ENCODE measurements at places on chromosomes 1 and 21.

DNA sequence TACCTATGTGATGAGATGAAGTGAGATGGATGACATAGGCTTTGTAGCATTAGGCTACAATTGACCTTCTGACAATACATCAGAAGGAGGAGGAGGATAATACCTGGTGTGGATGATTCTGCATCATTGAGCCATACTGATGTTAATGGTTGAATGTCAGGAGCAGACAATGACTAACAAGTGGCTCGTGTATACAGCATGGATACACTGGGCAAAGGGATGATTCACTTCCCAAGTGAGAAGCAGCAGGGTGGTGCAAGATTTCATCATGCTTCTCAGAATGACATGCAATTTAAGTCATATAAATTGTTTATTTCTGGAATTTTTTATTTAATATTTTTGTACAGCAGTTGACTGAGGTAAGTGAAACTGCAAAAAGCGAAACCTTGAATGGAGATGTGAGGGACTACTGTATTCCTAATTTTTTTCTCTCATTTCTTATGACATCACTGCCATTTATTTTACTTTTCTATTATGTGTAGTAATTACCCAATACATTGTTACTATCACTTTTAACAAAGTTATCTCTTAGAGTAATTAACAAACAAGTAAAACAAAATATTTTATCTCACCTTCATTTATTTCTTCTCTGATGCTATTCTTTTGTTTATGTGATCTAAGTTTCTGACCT lies 34.4 kb upstream of the COP1 start:
- no peak for DNase-seq

DNA sequence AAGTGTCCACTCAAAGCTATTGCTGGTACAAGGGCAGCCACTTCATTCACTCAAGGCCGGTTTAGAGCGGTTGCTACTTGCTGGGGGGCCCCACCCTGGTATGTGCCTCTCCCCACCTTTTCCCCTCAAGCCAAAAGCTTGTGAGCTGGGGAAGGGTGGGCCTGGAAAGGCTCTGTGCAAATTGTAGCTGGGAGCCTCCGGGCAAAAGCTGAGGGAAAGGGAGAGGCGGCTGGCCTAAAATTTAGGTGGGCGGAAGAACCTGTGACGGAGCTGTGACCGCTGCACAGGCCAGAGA lies 306 bp upstream of the SH3D21 start:
- DNase-seq, result no peak

DNA sequence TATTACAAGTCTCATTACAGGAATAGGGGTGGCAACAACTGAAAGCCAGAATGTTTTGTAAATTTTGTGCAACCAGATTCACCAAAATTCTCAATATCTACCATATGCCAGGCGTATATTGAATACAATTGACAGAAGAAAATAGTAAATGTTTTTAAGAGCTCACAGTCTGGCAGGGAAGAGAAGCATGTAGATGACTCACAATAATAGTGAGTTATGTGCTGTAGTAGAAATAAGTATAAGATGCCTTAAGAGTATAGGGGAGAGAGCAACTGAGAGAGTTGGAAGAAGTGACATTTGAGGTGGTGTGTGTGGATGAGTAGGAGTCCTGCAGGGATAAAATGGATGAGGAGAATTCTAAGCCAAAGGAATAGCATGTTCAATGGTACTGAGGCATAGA lies 170.5 kb upstream of the FGGY start:
- no peak for DNase-seq

DNA sequence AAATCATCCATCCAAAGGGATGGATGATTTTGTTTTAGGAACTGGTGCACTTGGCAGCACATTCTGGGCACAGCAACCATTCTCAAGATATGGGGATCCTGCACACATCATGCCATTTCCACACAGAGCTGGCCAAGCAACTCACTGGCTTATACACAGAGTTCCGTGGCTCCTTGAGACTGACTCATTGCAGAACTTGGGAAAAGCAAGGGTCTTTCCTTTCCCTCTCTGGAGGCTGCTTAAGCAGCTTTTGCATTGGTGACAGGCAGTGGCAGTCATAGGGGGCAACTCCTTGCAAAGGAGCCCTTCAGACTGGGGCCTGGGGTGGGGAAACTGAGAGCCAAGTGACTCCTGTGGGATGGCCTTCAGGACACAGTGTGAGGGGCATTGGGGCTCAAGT lies 1.9 kb upstream of the MAD2L2 start:
- no peak for DNase-seq

DNA sequence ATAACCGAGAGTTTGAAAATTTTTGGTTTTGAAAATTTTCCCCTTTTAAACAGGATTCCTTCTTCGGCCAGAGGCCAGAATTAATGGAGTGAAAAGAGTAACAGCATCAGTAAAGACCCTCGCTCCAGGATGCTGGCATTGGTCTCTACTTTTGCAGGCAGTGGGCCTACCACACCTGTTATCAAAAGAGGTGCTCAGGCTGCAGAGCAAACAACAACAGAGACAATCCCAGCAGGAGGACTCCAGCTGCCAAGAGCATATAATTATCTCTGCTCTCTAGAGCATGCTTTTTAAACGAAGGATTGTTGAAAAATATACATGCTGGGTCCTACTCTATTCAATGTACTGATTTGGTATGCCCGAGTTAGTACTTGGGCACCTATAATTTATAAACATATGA lies 1048.5 kb downstream of the PLA2G4A start:
- DNase-seq, result no peak

- no peak for DNase-seq
Observed at GRCh38 chr1:231124746-231125145, 37.1 kb upstream of the TRIM67 start.

- no peak for DNase-seq
Observed at GRCh38 chr1:215878843-215879242, 311.7 kb downstream of the KCTD3 start.

- DNase-seq, result no peak
Observed at GRCh38 chr1:231639819-231640218, 13.2 kb downstream of the DISC1 start.

DNA sequence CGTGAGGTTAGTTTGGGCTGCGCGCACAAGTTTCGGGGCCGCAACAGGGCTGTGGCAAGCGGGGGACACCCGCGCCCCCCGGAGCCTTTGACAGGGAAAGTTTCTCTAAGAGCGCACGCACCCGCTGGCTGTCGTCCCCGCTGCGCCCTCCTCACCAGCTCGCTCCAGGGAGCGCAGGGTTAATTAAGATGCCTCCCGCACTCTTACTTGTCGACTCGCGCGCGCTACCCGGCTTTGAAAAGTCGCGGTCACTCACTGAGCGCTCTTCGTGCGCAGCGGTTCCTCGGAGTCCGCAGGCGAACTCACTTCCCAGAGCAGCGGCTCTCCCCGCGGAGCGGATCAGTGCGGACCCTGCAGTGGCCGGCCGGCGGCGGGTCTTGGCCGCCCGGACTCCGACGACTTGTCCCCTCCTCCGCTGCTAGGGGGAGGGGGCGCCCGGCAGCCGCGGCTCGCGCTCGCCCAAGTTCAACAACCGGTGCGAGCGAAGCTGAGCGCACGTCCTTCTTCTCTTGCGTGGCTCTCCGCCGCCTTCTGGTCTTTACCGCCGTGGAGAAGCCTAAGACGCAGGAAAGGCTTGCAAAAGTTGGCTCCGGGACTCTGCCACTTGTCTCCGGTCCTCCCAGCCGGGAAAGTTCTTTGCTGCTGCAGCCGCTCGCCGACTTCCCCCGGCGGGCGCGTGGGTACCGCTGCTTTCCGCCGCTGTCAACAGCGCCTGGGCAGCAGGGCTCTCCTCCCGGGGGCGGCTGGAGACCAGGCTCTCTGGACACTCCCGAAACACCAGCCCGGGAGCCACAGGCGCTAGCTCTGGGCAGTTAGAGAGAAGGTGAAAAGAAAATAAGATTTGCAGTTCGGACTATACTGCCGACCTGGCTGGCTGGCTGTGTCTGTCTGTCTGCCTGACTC lies 506 bp downstream of the JUN start:
- DNase-seq, result peak; percentile 11

DNA sequence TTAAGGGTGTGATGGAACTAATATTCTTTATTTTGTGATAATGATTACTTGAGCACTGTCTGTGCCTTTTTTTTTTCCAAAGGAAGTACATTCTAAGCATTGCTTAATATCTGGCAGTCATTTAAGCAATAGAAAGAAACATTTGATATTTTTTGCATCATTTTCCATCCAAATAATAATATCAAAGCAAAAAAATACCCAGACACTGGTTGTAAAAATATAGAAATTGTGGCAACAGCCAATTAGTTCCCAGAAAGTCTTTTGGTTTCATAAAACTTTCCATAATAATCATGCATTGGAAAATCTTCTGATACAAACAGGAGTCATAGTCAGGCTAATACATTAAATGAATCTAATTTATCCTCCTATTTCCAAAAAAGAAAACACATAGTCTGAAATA lies 629.3 kb upstream of the ADAMTS5 start:
- no peak for DNase-seq

GRCh38 chr1:170730438-170730837 lies 66.5 kb downstream of the PRRX1 start:
- no peak for DNase-seq

- DNase-seq, result no peak
Observed at GRCh38 chr1:203661572-203661971, 34.9 kb downstream of the ATP2B4 start.

DNA sequence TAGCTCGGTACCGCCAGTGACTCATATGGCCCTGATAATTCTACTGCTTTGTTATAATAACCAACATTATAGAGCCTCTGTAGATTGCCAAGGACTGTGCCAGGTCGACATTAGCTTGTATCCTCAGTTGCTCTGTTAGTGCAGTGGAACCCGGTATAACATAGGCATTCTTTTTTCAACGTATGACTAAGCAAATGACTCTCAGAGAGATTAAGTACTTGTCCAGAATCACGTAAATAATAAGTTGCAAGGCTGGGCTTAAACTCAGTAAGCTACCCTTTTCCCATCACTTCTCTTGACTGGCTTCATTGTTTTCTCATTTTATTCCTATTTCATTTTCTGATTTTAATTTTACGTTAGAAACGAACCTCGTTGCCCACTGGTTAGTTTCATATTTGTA lies 85.1 kb downstream of the UBE4B start:
- DNase-seq, result no peak

GRCh38 chr1:59409986-59410385 lies 113.1 kb downstream of the FGGY start:
- DNase-seq, result no peak

GRCh38 chr1:220994671-220995070 lies 115.4 kb downstream of the HLX start:
- no peak for DNase-seq

GRCh38 chr1:95257758-95258157 lies 23.7 kb downstream of the RWDD3 start:
- DNase-seq, result no peak

- DNase-seq, result no peak
Observed at GRCh38 chr1:168498956-168499687, 44.7 kb downstream of the XCL2 start.

- no peak for DNase-seq
Observed at GRCh38 chr1:151783796-151784195, 6.5 kb downstream of the TDRKH start.

DNA sequence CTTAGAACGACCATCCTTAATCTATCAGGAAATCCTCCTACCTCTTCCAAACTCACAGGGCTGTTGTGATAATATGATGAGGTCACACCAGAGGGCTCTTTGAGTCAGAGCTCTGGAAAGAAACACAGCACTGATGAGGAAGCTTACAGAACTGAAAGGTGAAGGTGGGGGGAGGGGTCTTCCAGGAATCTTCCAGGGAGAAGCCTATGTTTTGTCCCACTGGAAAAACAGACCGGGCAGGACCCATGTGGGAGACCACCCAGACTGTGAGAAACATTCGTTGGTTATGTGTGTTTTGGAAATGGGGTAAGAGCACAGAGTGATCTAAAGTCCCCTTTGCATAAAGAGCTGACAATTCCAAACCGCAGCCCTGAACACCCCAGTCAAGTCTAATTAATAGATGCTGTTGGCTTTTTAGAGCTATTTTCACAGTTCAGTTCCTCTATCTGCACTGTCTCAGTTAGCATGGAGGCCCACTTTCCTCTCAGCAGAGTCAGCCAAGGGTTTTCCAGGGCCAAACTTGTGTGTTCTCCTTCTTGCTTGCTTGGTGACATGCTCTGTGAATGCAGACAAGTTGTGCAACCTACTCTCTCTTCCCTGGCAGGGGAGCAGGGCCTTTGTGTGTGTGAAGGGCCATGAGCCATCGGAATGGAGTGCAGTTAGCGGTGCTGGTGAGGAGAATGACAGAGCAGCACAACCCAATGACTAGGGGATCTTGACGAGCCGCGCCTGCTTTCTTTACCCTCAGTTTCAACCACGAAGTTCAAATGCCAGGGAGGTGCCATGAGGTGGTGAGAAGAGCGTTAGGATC lies 12.3 kb downstream of the PHLDA3 start:
- no peak for DNase-seq

DNA sequence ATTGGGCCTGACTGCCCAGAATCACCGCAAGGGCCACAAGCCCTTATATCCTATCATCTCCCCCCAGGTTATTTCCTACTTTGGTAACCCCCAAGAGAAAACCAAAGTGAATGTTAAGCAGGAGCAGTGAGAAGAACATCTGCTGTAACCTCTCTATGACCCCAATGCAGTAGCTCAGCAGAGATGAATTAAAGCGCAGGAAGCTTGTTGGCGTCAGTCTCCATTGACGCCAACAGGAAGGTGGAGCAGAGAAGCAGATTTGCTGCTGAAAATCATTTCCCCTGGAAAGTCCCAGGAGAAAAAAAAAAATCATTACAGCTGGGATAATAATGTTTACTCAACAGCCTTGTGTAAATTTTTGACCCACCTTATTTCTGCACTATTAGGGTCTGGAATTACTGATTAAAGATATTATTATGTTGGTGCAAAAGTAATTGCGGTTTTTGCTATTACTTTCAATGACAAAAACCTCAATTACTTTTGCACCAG lies 33.2 kb upstream of the FAM163A start:
- no peak for DNase-seq

GRCh38 chr1:229999004-229999670 lies 67.9 kb upstream of the GALNT2 start:
- DNase-seq, result no peak

GRCh38 chr1:154871374-154871773 lies 1.3 kb upstream of the KCNN3 start:
- DNase-seq, result no peak

GRCh38 chr1:9435854-9436640 lies 103.2 kb upstream of the SLC25A33 start:
- DNase-seq, result no peak

- no peak for DNase-seq
Observed at GRCh38 chr1:95171270-95172245, 54.4 kb downstream of the TLCD4 start.

- no peak for DNase-seq
Observed at GRCh38 chr21:24045373-24045772, 1561.9 kb downstream of the MRPL39 start.

- DNase-seq, result no peak
Observed at GRCh38 chr1:214364386-214364785, 83.4 kb downstream of the SMYD2 start.

DNA sequence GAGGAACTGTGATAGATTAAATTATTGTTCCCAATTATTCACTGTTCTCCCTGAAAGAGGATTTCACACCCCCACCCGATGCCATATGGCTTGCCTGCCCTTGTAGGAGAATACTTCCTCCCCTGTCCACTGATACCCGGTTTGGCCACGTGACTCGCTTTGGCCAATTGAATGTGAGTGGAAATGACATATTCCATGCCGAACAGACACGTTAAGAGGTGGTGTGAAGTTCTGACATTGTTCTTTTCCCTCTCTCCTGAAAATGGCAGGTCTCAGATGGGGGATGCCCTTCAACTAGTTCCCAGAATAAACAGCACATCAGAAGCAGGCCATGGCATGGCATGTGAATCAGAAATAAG lies 5.3 kb downstream of the STUM start:
- no peak for DNase-seq

- no peak for DNase-seq
Observed at GRCh38 chr21:42376338-42376982, 10.1 kb upstream of the TFF1 start.

- DNase-seq, result no peak
Observed at GRCh38 chr1:180590889-180591288, 32.1 kb downstream of the OVAAL start.

All from activated CD4-positive, alpha-beta T cell treated with anti-CD3 and anti-CD28 coated beads for 24 hours (primary cell).